Calu3 (cell line): ENCODE measurements at places on chromosomes 6 and 20. TPM values are rescaled to one million over a fixed set of nuclear protein-coding genes. Genes with fewer than 3 reads are reported as not detected.

GRCh38 chr20:57434390-57434700, 43.1 kb downstream of the RBM38 start:
- DNase-seq = no peak
- H3K27me3 ChIP-seq = peaks cover 12% of the 10 kb centered on the region
- peaks cover 47% of the 10 kb centered on the region for H3K4me1 ChIP-seq
- peaks cover 14% of the 10 kb centered on the region for H3K36me3 ChIP-seq
- H3K4me3 ChIP-seq = no peak overlapping the region

- no peaks in the 10 kb centered on the region for H3K4me1 ChIP-seq
- no peak for DNase-seq
- no peak overlapping the region for H3K4me3 ChIP-seq
- H3K27ac ChIP-seq = no peak overlapping the region
- H3K36me3 ChIP-seq = no peaks in the 10 kb centered on the region
Measured at GRCh38 chr6:33904050-33904746, 100.4 kb upstream of the MLN start.

The POU5F1 gene
- total RNA-seq = 25.7 and 32.7 TPM in 2 replicates

The TFAP2D gene
- total RNA-seq = not detected in 2 replicates

DNA sequence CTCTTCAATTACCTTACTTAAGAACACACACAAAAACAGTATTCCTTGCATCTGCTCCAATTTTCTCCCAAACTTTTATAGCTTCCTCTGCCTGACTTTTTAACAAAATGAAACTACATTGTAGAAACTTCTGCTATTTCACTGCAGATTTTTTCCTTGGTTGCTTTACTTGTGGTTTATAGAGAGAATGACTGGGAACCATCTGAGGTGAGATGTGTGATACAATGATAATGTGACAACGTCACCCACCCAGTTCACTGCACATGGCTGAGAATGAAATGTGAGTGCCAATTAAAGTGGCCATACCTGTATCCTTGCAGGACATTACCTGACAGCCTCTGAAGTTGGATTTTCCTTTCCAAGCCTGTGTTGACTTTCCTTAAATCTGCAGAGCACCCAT, 258.4 kb downstream of the CD83 start:
- no peaks in the 10 kb centered on the region for H3K27me3 ChIP-seq
- H3K27ac ChIP-seq = no peak overlapping the region
- no peaks in the 10 kb centered on the region for H3K36me3 ChIP-seq
- H3K4me3 ChIP-seq = no peak overlapping the region
- no peak for DNase-seq
- peaks cover 18% of the 10 kb centered on the region for H3K4me1 ChIP-seq
